ENCODE measurements at places on chromosomes 5 and 9.
A peak's percentile ranks its signal among the peaks of the same experiment; 100 is the strongest.

DNA sequence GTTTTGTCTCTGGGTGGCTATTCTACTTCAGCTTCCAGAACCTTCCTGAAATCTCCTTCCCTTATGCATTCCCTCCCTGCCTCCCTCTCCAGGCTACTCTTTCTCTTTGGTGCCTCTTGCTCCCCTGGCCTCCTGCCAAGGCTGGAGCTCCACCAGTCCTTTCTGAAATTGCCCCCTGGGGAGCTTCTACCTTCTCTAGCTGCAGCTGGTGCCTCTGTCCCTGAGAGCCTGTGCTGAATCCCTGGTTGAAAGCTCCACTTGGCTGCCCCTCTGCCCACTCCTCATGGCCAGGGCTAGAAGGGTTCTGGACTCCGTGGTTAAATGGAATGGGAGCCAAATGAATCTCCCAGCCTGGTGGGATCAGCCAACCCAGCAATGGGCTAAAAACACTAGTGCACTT is 80.1 kb downstream of the COL15A1 start:
- DNase-seq, result peak; percentile 10

DNA sequence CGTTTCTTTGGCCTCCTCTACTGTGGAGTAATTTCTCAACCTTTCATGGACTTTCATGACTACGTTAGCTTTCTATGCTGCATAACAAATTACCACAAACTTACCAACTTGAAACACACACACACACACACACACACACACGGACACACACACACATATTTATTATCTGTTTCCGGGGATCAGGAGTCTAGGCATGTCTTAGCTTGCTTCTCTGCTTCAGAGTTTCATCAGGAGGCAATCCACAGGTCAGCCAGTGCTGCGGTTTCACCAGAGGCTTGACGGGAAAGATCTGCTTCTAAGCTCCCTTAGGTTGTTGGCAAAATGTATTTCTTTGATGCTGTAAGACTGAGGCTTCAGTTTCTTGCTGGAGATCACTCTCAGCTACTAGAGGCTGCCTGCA is 59.0 kb upstream of the C9orf72 start:
- no peak for DNase-seq

DNA sequence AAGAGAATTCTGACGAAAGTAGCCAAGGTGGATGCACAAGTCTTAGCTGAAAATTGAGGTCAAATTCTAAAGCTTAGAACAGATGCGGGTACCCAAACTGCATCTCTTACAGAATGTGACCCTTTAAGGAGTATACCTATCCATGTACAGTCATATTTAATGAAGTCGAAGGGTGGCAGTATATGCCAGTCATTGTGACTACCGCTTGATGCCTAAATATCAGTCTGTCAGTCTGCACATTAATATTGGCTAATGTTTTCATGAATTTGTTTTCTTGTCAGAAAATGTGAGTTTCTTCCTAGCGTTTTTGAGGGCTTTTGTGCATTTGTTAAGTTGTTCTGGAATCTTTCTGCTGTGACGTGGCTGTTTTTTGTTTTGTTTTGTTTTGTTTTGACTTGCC is 264.5 kb upstream of the ELAVL2 start:
- no peak for DNase-seq

- DNase-seq, result no peak
These were observed 6.3 kb upstream of the UNC5A start for GRCh38 chr5:176803943-176804498.

DNA sequence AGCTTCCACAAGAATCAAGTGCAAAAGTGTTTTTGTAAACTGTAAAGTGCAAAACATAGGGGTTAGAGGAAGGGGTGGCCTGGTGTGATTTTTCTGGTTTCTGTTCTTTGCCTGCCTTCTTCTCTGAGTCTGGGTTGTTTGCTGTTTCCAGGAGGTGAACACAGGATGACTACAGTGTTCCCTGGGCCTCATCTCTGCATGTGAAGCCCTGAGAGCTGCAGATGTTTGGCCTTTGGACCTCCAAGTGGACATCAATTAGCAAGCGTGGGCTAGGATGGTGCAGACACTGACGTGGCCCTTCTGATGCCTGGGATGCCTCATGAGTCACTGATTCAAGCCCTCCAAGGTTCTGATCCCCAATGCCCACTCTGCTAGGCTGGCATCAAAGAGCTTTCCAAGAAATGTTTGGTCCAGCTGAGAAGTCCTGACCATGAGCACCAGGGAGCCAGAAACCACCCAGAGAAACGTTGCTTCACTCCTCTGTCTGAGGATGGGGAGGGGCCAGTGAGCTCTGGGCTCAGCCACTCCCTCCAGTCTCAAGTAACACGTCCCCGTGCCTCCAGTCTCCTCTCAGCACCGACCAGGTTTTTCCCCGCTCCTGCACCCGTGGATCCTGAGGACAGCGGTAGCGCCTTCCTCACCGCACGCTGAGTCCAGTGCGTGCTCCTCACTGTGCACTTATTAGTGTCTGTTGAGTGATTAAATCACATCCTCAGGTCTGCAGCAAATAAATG is 7.6 kb downstream of the IL9 start:
- DNase-seq, result no peak

DNA sequence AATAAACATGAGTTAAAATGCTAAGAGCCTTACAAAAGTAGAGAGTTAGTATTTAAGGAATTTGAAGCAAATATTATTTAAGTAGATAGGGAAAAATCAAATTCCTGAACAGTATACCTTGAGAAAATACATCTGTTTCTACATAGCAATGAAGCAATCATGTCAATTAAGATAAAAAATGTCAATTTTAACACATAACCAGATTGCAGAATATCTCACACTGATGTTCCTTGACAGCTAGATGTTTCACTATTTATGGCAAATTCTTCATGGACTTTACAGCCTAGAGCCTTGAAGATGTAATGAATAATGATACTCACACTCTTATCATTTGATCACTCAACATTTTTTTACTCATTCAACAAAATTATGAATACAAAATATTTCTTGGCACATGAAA is 708.2 kb upstream of the PTPRD start:
- no peak for DNase-seq

DNA sequence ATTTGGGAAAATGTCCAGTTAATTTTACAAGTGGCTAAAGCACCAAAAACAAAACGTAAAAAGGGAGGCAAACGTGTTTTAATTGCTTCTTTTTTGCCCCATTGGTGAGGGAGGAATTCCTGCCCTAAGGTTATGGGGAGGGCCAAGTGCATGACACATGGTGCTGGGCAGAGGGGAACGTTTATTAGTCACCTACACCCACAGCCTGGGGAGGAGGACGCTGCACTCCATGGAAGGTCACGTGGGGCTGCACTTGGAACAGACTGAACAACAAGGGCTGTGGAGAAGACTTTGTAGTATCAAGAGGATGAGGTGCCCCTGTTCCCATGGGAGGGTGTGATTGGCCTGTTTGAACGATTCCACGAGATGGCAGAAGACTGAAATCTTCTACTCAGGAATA is 13.7 kb upstream of the ADAMTS16 start:
- DNase-seq, result no peak

DNA sequence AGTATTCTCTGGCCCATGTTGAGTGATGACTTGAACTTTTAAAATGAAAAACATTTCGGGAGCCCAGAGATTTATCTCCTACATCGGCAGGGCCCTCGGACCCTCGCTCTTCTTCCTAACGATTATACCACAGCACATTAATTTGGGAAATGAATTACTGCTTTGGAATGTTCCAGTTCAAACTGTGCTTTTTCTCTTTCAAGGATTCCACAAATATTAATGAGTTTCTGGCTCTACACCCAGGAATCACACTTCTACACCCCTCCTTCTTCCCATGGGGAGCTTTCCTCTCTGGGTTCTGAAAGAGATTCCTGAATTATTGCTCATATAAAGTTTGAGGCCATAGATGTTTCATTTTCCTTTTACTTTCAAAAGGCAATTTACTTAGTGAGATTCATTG is 41.2 kb downstream of the NSG2 start:
- no peak for DNase-seq

GRCh38 chr9:77133011-77133410 is 44.3 kb upstream of the VPS13A start:
- no peak for DNase-seq

- no peak for DNase-seq
These were observed 12.5 kb downstream of the ZNF354B start for GRCh38 chr5:178872302-178872701.

GRCh38 chr9:19481121-19481870 is 72.5 kb downstream of the ACER2 start:
- no peak for DNase-seq

DNA sequence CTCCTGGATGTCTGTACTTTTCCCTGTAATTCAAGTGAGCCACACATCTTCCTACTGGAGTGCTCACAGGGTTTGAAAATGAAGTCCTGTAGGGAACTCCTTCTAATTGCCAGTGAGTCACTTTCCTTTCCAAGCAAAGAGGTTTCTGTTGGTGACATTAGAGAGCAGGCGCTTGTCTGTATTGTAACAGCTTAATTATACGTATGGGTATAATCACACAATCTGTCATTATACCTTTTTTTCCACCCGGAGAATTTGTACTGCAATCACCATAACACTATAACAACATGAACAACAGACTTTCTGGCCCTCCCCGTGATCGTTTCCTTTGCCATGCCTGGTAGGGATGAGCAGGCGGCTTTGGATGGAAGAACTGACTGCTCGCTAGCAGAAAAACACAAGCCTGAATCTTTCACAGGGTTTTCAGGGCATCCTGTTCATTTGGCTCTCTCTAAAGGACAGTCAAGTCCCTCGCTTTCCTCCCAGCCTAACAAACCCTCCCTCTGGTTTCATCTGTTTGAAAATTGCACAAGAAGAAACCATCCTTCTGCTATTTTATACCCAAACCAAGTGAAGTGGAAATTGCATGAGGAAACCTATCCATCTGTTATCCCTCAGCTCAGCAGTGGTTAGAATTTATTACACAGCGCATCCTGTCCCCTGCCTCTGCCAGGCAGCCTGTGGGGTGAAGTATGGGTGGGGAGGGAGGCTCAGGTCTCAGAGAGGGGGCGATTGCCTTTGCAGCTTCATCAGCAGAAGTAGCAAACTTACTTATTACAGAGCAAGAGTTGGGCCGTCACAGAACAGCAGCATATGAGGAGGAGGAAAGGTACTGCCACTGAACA is 307.0 kb upstream of the TLE4 start:
- DNase-seq, result no peak

GRCh38 chr5:72046106-72046505 is 61.2 kb upstream of the MAP1B start:
- DNase-seq, result no peak

GRCh38 chr9:86947146-86948073 is at the start of gene GAS1:
Gene GAS1 (minus strand): TSS chr9:86947506. CDS start chr9:86946779, 727 bp downstream.
- peak; percentile 37 for DNase-seq

GRCh38 chr9:126986506-126986951 is 71.9 kb downstream of the RALGPS1 start:
- no peak for DNase-seq

- no peak for DNase-seq
These were observed 11.5 kb downstream of the SPOCK1 start for GRCh38 chr5:137487600-137487999.

GRCh38 chr9:6838158-6838557 is 80.4 kb downstream of the KDM4C start:
- DNase-seq, result no peak

- no peak for DNase-seq
These were observed 69.7 kb upstream of the ADCY2 start for GRCh38 chr5:7325975-7326913.

GRCh38 chr5:37869216-37869615 is 29.4 kb upstream of the GDNF start:
- DNase-seq, result no peak

GRCh38 chr5:62259699-62260250 is 46.2 kb upstream of the KIF2A start:
- DNase-seq, result no peak

GRCh38 chr5:176739461-176740051 is 70.8 kb upstream of the UNC5A start:
- peak; percentile 83 for DNase-seq

DNA sequence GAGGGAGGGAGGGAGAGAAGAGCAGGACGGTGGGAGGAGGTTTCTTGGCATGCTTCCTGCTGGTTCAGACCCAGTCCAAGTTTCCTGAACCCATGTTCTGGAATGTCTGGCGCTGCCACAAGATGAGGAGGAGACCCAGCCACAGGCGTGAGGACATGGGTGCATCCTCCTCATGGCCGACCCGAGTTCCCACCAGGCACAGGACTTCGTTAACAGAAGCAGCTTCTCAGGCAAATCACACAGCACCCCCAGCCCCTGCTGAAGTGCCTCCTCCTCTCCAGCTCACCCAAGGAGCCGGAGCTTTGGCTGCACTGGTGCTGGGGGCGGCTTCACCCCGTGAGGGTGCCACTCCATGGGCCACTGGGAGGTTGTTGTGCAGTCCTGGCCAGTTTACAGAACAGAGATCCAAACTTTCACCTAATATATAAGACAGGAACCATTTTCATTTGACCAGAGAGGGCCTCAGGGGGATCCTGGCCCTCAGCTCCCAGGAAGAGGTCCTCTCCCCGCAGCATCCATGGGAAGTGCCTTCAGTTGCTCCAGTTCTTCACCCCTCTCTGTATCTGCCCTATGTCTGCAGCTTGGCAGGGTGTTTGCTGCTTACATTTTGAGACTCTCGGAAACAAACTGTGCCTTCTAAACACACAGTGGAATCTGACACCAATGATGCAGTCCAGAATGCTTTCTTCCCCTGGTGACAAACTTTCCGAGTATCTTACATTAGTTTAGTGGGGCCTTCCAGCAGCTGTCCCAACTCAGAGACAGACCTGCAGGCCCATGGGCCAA is 10.2 kb upstream of the NKD2 start:
- no peak for DNase-seq

DNA sequence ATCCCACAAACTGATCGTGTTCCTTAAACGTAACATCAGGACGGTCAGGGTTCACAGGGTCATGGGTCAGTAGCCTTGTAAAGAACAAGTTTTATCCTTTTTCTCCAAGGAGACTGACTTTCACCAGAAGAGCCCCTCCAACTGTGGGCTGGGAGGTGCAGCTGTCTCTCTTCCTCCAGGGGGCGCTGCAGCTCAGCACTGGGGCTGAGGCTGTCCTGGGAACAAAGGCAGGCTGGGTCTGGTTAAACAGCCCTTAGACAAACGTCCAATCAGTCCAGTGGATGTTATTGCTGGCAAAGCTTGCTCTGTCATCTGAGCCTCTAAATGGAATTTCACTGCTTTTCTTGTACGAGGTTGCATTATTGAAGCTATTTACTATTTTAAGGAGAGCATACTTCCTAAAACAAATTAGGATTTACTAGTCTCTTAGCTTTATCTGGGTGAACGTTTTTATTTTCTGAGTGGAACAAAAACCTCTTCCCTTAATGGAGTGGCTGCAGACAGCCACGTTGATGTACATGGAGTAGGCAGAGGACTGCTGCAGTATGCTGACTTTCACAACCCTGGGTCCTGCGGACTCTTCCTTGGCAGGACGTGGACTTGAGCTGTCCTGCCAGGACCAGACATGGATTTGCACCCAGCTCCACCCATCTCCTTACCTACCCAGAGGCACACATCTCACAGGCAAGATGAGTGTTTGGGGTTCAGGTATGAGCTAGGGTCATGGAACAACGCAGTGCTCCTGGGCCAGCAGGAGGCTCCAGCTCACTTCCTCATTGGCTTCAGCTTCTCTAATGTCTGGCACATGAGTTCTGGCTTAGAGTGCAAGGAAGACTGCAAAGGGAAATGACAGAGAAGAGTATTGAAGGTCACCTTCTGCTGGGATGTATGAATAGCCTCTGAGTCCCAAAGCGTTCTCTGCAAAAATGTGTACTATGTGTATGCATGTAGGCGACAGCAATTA is 7.8 kb downstream of the EXOSC2 start:
- DNase-seq, result peak; percentile 81
